ENCODE measurements at places on chromosomes 3 and 15.

- DNase-seq: no peak
These were observed 57.6 kb downstream of the AAGAB start for GRCh38 chr15:67196672-67197363.

GRCh38 chr15:60593170-60593478 is 114.2 kb upstream of the ICE2 start:
- DNase-seq: no peak

DNA sequence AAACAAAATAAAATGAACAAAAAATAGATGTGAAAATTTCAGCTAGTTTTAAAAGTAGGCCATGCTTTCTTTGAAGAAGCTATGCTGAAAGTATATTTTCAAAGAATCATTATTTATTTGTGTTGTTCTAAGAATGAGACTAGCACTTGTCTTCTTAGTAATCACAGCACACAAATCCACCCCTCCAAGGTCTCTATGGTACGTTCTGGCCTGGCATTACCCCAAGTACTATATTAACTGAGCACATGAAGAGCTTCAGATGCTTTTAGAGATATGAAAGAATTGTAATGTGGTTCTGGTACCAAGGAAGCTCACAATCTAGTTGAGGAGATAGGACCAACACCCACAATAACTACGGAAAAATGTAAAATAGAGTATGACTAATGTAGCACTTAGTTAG is 416.5 kb downstream of the PLCL2 start:
- DNase-seq: no peak

DNA sequence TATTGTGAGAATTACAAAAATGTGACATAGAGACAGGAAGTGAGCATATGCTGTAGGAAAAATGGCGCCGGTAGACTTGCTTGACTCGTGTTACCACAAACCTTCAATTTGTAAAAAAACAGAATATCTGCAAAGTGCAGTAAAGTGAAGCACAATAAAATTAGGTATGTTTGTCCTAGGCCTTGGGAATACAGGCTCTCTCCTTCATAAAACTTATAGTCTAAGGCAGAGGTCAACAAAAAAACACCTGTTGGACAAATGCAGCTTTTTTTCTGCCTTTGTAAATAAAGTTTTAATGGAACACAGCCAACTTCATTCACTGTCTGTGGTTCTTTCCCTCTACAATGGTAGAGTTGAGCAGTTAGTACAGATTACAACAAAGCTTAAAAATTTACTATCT is 216.8 kb upstream of the SATB1 start:
- DNase-seq: no peak

DNA sequence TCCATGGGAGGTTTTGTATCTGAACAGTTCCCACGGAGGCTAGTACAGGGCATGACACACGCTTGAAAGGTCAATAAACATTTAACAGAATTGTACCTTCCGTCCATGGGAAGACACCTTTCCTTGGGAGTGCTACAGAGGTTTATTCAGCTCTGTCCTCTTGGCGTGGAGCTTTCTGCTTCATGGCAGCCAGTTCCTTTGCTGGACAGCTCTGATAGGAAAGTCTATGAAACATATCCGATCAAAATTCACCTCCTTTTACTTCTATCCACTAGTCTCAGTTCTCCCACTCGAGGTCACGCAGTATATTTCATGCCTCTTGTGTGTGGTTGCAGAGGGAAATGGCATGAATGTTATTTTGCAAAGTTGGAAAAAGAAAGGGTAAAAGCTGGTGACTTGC is 91.2 kb downstream of the PEX5L start:
- DNase-seq: no peak

DNA sequence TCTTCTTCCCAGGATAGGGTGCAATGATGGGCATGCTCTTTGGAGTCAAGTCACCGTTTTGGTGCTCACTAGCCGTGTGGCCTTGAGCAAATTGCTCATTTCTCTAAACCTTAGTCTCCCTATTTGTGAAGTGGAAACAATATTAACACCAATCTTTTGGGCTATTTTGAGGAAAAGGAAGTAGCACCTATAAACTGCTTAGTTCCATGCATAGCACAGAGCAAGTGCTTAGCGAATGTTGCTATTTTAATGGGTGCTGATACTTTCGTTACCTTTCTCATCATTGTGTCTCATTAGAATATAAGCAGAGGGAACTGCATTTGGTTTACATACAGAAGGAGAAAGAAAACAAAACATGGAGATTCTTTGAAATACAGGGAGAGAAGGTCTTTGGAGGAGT is 66.1 kb downstream of the BOC start:
- DNase-seq: no peak

GRCh38 chr3:121637922-121638321 is 22.8 kb downstream of the HCLS1 start:
- no peak for DNase-seq

DNA sequence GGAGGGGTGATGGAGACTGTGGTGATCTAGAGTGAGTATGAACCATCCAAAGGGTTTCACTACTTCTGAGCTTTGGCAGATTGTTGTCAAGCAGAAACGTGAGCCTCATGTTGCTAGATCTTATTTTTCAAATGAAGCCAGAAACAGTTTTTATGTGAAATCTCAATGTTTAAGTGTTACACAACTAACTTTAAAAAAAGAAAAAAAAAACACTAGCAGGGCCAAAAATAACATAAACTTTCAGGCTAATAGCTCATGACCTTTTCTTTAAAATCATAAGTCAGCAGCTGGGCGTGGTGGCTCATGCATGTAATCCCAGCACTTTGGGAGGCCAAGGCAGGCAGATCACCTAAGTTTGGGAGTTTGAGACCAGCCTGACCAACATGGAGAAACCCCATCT is 2.1 kb upstream of the HTR3D start:
- no peak for DNase-seq

GRCh38 chr3:8712045-8712907 is 21.3 kb upstream of the CAV3 start:
- no peak for DNase-seq

- no peak for DNase-seq
These were observed 58.9 kb downstream of the LRRFIP2 start for GRCh38 chr3:37115446-37115845.

DNA sequence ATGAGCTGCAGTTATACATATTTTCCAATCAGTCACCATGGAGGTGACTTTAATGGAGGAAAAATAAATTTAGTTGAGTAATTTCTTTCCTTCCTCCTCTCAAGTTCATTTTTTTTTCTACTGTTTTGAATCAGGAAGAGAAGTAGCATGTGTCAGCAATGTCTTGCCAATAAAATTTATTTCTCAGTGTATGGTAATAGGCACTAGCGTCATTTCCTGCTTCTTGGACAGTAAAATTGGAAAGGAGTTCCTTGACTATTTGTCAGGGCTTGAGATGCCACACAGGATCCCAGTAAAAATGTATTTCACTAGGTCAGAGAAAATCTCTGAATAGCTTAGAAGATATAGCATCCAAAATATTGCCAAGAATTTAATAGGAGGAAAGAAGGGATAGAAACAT is 605.9 kb downstream of the ROBO1 start:
- no peak for DNase-seq

- no peak for DNase-seq
These were observed 3.6 kb upstream of the C3orf85 start for GRCh38 chr3:109132801-109133473.

- DNase-seq: no peak
These were observed 19.8 kb downstream of the CMTM7 start for GRCh38 chr3:32411442-32411841.

DNA sequence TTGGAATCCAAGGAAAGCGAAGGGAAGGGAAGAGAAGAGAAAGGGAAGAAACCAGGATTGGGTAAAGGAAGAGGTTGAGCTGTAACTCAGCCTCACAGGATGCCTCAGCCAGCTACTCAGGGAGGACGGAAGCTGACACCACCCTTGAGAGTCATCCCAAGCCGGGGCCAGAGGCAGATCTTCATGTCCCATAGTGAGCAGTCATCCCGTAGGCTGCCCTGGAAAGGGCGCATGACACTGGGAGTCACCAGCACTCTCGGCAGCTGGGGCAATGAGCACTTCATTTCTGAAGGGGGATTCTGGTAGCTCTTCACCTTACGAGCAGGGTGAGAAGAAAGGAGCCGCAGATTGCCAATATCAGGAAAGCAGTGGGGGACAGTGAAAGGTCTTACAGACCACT is 60.1 kb upstream of the PCSK6 start:
- DNase-seq: peak; percentile 49

DNA sequence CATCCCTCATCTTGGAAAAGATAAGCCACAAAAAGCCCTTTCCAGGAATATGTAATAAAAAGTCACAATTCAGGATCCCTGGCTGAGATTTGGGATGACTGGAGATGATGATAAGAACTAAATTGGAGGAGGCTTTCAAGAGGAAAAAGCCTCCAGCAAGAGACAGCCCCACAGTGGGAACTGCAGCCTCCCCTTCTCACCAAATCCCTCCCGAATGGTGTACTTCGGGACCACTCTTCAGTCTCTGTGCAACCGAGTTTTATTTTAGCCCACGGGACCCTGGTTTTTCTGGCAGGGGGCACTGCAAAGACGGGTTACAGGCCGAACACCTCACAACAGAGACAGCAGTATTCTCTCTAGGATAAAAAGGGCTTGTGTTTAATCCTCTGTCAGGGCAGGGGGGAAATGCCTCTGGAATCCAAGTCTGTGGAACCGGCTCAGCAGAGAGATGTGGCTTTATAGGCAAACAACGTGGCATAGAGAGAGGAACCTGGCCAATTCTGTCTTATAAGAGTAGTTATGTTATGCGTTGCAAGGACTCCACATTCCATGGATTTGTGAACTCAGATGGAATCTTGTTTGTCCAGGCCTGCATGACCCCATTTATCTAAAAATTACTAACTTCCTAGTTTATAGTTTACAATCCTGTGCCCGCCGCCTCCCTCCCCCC is 1.2 kb upstream of the LMCD1 start:
- peak; percentile 67 for DNase-seq

GRCh38 chr3:103306104-103306503 is 871.3 kb downstream of the ZPLD1 start:
- no peak for DNase-seq

DNA sequence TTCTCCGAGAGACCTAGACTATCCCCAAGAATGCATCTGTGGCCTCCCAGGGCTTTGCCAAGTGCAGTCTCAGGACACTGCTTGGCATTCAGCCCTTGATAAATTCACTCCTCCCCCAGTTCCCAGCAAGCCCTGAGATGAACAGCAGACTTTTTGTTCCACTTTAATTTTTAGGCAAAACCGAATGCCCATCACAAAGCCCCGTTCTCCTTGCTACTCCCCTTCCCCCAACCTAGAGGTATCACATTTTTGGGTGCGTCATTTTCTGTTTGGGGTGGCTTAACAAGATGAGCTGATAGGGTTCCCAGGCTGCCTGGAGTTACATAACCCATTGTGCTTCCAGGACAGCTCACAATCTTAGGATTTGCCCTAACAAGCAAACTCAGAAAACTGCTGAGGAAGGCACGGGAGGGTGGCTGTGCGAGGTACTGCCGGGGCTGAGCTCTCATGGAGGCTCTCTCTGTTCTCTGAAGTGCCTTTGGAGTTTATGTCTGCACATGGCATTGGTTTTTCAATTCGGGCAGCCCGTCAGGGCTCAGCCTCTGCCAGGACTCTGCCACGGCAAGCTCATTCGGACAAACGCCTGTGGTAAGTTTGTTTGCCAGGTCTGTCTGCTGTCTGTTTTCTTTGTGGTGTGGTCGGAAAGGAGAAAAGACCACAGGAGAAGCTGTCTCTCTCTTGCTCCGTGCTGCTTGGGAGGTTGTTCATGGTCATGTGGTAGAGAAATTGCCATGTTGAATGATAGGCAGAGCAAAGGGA is at the start of gene TRAK1:
TSS of gene TRAK1 (plus strand) at position 385 of the 759 bp plus-strand sequence. CDS start at position 498, 113 bp downstream.
- DNase-seq: no peak

DNA sequence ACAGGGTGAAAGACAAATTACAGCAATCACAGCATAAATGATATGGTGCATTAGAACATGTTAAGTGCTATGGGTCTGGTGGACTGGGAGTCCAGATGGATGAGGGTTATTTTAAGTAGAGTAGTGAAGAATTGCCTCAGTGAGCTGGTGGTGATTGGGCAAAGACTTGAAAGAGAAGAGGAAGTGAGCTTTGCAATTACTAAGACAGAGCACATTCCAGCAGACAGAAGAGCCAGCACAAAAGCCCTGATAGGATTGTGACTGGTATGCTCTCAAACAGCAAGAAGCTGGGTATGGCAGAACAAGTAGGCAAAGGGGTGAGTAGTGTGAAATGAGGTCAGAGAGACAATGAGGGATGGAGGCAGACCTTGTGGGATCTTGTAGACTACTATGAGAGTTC is 2.1 kb upstream of the ACKR4 start:
- DNase-seq: peak; percentile 48

GRCh38 chr3:36796881-36797280 is 32.5 kb upstream of the DCLK3 start:
- no peak for DNase-seq

DNA sequence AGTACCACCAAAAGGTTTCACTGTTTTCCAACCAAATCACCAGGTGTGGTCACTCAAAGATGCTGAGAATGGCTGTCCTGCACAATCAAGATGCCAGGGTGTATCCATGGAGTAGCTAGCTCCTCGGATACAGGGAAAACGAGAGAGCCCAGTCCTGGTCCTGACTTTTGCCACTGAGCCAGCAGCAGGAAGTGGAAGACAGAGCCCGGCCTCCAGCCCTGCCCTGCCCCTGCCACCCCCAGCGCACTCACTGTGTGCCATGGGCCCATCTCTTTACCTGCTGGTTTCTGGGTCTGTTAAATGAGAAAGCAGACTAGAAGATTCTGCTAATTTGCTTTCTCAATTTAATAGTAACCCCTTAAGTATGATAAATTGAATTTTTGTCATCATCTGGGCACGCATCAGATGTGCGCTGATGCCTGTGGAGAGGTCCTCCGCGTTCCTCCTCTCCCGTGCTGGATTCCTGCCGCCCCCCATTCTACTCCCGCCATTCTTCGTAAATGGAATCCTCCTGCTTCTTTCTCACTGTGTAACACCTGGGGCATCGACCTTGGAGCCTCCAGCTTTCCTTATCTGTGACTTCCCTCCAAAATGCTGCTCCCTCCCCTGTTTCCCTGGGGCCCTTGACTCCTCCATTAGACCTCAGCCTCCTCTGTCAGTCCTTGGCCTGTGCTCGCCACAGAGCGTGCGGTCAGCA is 18.0 kb downstream of the TNFAIP8L3 start:
- no peak for DNase-seq

DNA sequence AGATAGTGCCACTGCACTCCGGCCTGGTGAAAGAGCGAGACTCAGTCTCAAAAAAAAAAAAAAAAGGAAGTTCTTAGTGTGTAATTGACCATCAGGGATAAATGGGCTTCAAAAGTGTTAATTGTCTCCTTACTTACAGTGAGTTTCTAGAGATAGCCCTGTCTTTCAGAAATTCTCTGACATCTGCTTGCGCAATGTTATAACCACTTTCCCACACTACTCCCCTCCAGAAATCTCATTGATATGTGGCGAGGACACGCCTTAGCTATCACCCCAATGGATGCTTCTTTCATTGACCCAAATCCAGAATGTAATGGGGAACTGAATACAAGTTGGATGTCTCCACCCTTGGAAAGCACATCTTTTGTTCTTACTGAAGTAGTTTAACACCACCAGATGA is 70.9 kb downstream of the GMPS start:
- no peak for DNase-seq

GRCh38 chr15:68704496-68705021 is 116.1 kb downstream of the ANP32A start:
- DNase-seq: peak; percentile 77

DNA sequence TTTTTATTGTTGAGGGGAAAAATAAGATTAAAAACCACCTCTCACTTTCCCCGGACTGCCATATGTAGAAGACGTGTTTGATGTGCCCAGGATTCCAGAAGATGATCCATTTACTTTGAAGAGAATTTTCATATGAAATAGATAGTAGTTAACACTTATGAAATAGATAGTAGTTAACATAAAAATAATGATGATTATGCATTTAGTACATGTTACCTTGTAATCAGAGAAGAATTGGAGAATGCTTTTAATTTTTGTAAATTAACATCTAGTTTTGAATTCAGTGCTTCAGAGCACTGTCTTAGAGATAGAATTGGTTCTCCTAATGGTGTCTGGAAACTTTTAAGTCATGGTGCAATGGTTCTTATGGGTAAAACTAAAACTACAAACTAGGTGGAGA is 46.1 kb upstream of the CRTC3 start:
- DNase-seq: no peak

All from endodermal cell (in vitro differentiated cells).